Stimulated activated CD8-positive, alpha-beta memory T cell treated with anti-CD3 and anti-CD28 coated beads, Interleukin-4, amount 100 ng/mL, for 1 hour (primary cell): ENCODE measurements at places on chromosomes 7 and 10.

GRCh38 chr10:43024942-43025700 is 51.7 kb upstream of the RET start:
- no peak for DNase-seq

DNA sequence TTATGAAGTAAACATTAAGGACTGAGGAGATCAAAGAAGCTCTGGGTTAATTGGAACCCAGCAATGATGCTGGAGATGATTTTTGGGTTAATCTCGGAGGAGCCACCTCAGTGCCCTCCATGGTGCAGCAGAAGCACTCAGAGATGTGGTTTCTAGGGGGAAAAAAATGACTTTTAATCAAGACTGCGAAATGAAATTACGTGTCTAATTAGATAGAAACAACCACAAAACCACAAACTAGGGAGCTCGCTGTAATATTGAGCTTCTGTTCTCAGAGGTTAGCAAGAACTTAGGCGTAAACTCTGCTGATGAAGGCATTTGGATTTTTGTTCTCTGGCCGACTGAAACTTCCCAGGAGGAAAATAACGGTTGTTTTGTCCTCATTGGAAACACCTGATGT is 319.0 kb downstream of the GRID1 start:
- no peak for DNase-seq

- no peak for DNase-seq
Measured at GRCh38 chr7:66321283-66321682, 116.1 kb downstream of the TPST1 start.

DNA sequence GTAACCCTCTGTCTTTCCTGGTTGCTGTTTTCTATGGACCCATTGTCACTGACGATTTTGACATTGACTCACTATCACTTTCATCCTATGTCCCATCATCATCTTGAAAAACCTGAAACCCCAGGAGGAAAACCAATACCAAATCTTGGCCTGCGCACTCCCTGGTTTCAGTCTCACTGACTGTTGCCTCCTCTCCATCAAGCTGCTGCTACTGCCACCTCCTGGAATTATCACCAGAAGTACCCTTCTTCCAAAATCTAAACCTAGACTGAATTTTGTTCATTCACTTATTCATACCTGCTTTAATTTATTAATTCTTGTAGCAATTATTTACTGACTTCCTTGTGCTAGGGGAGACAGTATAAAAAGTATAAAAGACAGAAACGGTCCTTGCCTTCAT is 44.5 kb upstream of the ACBD5 start:
- no peak for DNase-seq
